Right ventricle myocardium superior (tissue), 1 donor: ENCODE measurements at places on chromosomes 5 and 9. TPM values are rescaled to one million over a fixed set of nuclear protein-coding genes. Genes with fewer than 3 reads are reported as not detected.

Gene MCIDAS
- total RNA-seq, result not detected

Gene AGTPBP1
- 78.3 TPM for total RNA-seq

Gene NUDT2
- 17.7 TPM for total RNA-seq

Gene ACSL6
- total RNA-seq, result 3.0 TPM

Gene ZMYND19
- total RNA-seq, result 12.0 TPM

Gene DAB2IP
- 44.7 TPM for total RNA-seq

Gene GNA14
- total RNA-seq, result 1.9 TPM

Gene SOWAHA
- total RNA-seq, result 0.13 TPM

Gene TLX3
- total RNA-seq, result not detected

Gene SPAAR
- total RNA-seq, result 8.3 TPM

Gene TMEM252
- total RNA-seq, result not detected

DNA sequence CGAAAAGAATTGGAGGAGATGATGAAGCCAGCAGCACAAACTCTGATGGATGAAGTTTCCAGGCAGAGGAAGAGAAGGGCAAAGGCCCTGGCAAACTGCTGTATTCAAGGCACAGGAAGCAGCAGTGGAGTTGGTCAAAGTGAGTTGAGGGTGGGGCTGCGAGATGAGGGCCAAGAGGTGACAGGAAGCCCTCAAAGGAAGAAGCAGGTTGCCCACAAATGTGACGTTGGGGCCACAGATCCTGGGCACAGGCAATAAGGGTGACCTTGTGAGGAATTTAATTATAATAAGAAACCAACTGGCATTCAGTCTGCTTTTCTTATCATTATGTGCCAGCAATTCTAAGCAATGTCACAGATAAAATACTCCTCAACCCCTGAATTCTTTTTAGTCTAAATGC, 261.8 kb downstream of the CTNND2 start:
- DNase-seq, result no peak

GRCh38 chr5:57937025-57937424, 454.4 kb upstream of the ACTBL2 start:
- DNase-seq, result no peak

DNA sequence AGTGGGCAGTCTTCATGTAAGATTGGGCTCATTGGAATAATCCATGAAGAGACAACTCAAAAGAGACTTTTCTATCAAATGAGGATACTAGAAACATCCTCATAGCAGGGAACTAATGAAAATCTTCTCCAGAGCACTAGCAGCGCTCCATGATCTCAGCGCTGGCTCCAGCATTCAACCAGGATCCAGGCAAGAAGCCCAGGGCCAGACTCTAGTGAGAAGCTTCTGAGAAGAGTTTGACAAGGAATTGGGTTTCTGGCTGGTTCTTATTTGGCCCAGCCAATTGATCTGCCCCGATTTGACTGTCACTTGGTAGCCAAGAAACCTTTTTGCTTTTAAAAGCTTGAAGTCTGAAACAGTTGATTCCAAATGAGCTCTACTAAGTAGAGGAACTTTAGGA, 60.1 kb downstream of the AOPEP start:
- DNase-seq, result no peak

GRCh38 chr5:179870403-179870903, 11.8 kb upstream of the MRNIP start:
- DNase-seq, result peak; percentile 87

- DNase-seq, result no peak
Measured at GRCh38 chr9:137011907-137012675, 15.7 kb upstream of the CLIC3 start.

DNA sequence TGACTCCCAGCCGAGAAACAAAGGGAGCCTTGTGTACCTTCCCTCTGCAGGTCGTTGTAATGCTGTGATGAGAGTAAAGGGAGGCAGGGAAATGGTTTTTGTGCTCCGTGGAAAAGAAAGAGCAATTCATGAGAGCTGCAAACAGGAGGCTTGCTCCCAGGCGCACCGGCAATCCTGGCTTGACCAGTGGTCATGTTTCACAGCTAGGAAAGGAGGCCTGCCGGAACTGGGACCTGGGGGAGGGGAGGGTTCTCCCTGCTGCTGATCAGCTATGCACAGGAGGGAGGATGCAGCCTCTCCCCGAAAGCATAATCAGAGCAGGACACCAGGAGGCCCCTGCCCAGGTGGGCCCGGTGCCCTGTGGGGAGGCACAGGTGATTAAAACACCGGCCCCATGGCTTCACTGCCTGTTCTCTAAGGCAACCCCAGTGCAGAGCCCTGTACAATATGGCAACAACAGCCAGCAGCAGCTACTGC, 131.3 kb downstream of the ZDHHC21 start:
- no peak for DNase-seq

DNA sequence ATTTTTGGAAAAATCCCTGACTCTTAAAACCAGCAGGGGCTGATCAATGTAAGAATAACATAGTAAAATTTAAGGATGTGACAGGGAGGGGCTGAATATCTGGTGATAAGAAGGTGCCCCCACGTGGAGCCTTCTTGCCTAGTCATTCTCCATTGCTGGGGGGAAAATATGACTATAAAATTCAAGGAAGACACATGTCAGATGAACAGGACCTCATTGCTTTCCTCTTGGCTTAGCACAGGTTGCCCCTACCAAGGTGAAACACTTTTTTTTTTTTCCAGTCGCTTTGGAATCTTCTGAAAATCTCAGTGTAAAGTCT, 310.9 kb downstream of the EFNA5 start:
- no peak for DNase-seq

DNA sequence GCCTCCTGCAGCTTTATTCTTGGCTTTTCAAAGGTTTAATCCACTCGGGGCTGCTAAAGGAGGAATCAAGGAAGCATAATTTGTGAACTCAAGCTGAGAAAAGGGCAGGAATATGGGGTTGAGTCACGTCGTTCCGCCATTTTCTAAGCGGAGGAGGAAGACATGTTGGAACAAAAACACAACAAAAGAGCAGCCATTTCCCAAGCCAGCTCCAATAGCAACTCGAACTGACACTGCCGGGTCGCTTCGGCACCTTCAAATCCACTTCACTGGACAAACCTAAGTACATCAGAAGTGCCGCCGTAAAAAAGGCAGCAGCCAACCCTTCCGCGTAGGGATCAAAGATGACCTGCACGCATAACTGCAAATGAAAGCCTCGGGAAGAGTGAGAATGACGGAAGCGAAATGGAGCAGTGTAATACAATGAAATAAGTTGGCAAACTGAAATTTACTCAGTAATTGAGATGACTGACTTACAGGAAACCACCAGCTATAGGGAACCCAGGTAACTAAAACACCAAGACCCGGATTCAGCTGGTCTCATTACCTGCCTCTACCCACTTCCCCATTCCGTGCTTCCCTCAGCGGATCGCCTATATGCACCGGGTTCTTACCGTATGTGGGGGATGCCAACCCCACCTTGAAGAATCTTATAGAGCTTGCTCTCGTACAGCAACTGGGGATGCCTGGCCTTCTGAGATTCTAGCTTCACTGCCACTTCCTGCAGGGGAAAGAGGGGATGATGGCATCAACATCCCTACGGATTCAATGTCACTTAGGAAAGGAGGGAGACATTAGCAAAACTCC, 1.6 kb downstream of the CSNK1A1 start:
- DNase-seq, result no peak

DNA sequence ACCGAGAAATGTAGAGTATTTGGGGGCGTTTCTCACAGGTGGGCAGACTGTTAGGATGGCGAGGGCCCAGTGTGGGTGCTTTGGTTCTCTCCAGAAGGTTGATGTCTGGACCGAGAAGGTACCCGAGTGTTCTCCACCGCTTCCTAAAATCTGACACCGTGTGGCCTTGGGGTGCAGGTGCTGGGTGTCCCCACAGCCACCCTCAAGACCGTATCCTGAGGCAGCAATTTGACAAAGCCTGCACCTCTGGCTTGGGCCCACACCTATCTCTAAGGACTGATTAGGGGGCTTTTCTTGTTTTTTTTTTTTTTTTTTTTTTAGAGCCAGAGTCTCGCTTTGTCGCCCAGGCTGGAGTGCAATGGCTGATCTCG, 1.3 kb downstream of the PPP1R26 start:
- no peak for DNase-seq

GRCh38 chr9:34457266-34458012, 931 bp downstream of the FAM219A start:
- peak; percentile 87 for DNase-seq

- no peak for DNase-seq
Measured at GRCh38 chr9:104747245-104747564, 278 bp upstream of the NIPSNAP3A start.

- DNase-seq, result no peak
Measured at GRCh38 chr5:109922381-109922995, 232.8 kb downstream of the MAN2A1 start.

- DNase-seq, result no peak
Measured at GRCh38 chr9:114452219-114453165, 52.8 kb downstream of the WHRN start.

- no peak for DNase-seq
Measured at GRCh38 chr5:128662997-128663396, 125.0 kb upstream of the FBN2 start.

DNA sequence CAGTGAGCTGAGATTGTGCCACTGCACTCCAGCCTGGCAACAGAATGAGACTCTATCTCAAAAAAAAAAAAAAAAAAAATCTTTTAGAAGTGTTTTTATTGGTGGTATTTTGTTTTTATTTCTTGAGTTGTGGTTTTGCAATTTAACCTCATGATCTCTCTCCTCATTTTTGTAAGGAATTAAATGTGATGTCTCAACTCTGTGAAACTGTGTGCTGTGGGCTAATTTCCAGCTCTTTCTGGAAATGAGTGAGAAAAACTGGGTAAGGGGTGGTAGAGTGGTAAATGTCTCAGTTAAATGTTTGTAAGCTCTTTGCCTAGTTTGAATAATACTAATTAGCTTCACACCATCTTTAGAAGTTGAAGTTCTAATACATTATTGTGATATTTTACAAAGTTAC, 29.0 kb downstream of the ACO1 start:
- no peak for DNase-seq

DNA sequence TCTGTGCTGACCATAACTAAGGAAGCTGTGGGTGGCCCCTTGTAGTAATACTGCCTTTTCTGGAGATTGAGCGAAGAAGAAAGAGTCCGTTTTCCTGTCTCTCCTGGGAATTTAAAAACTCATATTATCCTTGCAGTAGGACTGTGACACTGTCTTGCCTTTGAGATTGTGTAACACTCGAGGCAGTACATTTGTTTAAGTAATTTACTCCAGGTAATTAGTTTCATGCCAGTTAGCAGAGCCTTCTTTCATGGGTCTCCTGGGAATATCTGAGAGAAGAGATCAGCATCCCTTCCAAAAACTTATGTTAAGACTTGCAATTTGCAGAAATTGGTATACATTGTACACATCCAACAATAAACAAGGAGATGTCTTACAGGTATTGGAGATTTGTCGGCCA, 405.6 kb downstream of the DMRT2 start:
- DNase-seq, result no peak

DNA sequence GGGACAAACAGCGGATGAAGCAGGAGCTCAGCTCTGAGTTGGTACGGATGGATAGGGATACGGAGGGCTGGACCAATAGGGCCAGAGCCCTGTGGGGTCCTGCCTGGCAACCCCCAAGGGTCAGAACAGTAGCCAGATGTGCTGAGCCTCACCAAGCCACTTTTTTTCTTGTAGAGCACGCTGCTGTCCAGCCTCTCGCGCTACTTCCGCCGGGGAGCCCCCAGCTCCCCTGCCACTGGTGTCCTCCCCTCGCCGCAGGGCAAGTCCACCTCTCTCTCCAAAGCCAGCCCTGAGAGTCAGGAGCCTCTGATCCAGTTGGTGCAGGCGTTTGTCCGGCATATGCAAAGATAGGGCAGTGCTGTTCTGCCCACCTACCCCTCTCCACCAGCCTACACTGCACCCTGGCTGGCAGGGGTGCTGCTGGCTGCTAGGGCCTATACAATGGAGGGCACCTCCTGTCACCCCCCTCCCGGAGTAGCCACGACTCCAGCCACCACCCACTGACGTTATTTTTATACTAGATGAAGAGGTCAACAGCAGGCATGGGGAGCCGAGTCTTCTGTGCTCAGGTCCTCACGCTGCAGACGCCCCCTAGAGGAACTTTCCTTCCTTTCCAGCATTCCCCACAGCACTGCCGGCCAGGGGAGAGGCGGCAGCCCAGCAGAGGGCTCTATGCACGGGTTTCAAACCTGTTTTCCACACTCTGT, 21.6 kb downstream of the SH3GLB2 start:
- DNase-seq, result peak; percentile 71

DNA sequence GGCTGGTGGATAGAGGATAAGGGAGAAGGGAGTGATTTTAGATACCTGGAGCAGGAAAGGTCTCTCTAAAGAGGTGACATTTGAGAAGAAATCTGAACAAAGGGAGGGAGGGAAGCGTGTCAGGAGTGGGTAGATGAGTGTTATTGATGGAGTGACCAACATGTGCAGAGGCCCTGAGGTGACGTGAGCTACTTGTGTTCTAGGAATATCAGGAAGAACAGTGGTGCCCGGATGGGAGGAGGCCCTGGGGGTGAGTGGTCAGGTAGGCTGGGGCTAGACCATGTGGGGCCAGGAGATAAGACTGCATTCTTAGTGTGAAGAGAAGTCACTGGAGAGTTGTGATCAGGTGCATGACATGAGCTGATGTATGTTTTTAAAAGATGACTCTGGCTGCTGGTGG, 256.2 kb downstream of the ARHGAP26 start:
- no peak for DNase-seq

- no peak for DNase-seq
Measured at GRCh38 chr9:81669866-81670265, 19.5 kb downstream of the TLE1 start.

GRCh38 chr5:135211083-135211790, 177.2 kb upstream of the PITX1 start:
- DNase-seq, result no peak

GRCh38 chr5:92652756-92653155, 928.3 kb downstream of the NR2F1-AS1 start:
- no peak for DNase-seq

- no peak for DNase-seq
Measured at GRCh38 chr9:72480921-72481320, 40.5 kb upstream of the TMC1 start.

GRCh38 chr5:168879929-168880328, 300.8 kb upstream of the PANK3 start:
- DNase-seq, result no peak

GRCh38 chr5:107310181-107310580, 360.6 kb downstream of the EFNA5 start:
- no peak for DNase-seq
